Neural crest cell (in vitro differentiated cells): ENCODE measurements at places on chromosomes 2 and 18.

DNA sequence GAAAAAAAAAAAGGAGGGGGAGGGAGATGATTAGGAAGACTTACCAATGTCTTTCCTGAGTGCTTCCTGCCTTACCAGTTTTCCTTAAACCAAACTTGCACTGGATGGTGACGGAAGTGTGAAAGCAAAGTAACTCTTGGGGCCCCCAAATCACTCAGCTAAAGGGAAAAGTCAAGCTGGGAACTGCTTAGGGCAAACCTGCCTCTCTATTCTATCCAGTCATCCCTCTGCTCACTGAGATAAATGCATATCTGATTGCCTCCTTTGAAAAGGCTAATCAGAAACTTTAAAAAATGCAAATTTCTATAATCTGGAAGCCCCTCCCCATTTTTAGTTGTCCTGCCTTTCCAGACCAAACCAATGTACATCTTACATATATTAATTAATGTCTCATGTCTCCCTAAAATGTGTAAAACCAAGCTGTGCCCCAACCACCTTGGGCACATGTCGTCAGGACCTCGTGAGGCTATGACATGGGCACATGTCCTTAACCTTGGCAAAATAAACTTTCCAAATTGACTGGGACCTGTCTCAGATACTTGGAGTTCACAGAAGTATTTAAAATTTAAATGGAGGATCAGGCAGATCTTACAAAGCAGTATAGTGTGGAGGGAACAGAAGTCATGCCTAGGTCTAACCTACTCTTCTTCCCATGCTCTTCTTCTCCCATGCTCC is 7.2 kb upstream of the CYBRD1 start:
- DNase-seq = no peak

- no peak for DNase-seq
Observed at GRCh38 chr2:217520356-217521010, 482.3 kb downstream of the TNS1 start.

DNA sequence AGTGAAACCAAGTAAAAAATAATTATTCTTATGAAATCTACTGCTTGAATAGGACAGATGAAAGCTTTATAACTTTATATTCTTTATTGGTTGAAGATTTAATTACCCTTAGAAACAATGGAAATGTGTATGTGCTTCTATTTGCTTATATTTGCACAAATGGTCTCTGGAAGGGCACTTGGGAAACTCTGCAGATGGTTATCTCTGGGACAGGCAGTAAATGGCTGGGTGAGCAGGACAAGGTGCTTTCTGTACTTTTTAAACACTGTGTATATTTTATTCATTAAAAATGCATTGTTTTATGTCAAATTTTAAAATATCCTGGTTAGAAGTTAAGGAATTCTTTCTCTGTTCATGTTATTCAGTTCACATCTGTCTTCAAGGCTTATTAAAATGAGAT is 131.1 kb downstream of the LRRTM4 start:
- DNase-seq = no peak

DNA sequence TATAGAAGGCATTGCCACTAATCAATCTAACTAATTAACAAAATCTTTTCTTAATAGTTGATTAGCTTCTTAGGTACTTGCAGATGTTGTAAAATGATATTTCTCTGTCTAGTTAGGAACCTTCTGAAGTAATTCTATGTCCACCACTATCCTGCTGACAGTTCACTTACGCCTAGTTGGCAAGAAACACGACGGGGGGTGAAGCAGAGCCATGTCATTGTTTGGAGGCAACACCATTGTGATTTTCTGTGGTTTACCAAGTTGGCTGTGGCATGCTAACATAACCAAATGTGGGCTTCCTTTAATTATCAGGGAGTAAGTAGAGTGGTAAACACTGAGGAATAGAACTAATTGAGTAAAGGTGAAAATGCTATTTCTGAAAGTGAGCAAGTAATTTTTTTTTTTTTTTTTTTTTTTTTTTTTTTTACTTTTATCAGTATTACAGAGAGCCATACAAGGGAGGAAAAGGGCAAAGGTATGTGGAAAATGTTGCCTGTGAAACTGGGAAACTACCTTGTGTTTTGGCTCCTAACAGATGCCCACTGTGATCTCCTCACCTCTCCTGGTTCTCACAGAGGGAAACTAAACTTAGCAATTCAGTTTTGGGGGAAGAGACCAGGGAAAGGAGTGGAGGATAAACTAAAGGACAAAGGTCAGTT is 126.8 kb downstream of the MEIS1 start:
- DNase-seq = no peak

GRCh38 chr2:234722176-234722575 is 225.3 kb upstream of the ARL4C start:
- DNase-seq = no peak

DNA sequence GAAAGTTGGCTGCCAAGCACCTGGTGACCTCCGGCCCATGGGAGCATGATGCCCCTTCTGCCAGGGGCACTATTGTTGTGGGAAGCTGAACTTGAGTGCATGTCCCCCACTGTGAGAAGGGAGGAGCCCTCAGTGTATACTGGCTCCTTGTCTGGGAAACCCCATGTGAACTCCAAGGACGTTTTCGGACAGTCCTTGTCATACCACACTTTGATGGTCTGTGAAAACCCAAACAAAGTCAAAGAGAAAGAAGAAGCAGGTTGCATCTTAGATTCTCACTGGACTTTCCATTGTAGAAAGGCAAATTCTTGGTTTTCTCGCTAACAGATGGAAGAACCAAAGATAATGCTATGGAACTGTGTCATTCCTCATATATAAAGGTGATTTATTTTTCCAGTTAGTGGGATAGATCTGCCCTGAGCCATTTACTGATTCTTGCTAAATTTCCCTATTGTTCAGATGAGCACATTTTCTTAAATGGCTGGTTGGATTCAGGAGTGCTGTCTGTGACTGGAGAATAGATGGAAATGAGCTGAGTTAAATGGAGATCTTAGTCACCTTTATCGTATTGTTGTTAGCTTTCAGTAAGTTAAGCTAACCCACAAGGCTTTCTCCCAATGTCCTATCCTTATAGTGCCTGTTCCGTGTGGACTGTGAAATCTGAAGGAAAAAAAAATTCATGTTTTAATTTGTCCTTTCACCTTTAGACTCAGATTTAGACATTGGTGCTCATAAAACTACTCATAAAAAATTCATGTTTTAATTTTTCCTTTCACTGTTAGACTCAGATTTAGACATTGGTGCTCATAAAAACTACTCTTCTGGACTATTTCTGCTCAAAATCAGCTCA is 166.6 kb downstream of the ACTR3 start:
- no peak for DNase-seq

- no peak for DNase-seq
Observed at GRCh38 chr2:241000831-241001321, 2.5 kb downstream of the SNED1 start.

GRCh38 chr2:202400941-202401340 is 24.8 kb downstream of the BMPR2 start:
- DNase-seq = no peak

GRCh38 chr18:24560511-24560981 is 100.1 kb downstream of the HRH4 start:
- DNase-seq = no peak

GRCh38 chr2:214881647-214882202 is 72.2 kb upstream of the BARD1 start:
- DNase-seq = no peak

- DNase-seq = no peak
Observed at GRCh38 chr2:215982465-215982875, 30.9 kb downstream of the MREG start.

DNA sequence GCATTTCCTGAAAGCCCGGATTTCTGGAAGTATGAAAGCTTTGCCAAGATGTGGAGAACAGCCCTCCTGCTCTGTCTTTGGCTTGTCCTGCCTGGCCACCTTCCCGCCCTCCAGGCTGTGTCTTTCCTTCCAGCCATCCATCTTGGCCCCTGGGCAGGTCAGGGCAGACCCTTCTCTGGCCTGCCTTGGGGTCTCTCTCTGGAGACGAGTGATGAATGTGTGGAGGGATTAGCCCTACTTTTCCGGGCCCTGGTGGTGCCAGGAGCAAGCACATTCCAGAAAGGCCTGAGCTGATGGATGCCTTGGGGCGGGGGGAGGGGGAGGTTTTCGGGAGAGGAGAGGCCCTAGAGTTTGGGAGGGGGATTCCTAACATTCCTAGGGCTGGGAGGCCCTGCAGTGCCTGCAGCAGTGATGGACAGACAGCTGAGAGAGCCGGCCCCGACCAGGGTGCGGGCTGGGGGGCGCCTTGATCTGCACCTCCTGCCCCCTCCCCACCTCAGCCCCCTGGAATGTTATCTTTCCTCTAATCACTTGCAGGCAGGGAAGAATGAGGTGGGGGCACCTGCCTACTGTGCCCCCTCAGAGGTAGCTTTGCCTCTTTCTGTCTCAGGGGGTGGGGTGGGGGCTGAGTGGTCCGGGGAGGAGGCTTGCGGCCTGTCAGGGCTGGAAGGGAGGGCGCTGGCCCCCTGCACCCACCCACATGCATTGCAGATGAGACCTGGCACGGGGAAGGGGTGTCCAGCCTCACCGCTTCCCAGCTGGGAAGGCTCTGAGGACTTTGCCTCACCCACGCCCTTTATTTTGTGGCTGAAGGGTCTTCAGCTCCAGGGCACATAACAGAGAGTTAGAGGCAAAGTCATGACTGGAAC is 156.2 kb downstream of the DDX1 start:
- no peak for DNase-seq

DNA sequence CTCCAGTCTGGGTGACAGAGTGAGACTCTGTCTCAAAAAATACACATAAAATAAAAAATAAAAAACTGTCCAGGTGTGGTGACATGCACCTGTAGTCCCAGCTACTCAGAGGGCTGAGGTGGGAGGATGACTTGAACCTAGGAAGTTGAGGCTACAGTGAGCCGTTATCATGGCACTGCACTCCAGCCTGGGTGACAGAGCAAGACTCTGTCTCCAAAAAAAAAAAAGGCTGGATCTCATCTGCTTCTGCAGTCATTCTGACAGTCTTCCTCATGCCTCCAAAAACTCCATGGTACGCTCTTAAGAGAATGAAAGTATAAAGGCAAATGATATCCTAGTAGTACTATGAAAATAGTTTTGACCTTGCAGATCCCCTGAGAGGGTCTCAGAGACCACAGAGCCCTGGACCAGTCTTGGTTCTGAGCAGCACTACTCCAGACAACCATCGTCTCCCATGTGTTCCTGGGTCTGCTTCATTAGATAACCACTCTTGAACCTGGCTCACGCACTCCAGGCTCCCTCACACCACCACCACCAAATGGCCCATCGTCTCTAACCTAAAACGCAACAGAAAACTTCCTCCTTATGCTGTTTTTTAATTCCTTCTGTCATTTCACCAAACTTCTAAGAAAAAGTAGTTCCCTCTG is 26.0 kb downstream of the SPIRE1 start:
- no peak for DNase-seq
